ENCODE measurements at places on chromosomes 5 and 9.

DNA sequence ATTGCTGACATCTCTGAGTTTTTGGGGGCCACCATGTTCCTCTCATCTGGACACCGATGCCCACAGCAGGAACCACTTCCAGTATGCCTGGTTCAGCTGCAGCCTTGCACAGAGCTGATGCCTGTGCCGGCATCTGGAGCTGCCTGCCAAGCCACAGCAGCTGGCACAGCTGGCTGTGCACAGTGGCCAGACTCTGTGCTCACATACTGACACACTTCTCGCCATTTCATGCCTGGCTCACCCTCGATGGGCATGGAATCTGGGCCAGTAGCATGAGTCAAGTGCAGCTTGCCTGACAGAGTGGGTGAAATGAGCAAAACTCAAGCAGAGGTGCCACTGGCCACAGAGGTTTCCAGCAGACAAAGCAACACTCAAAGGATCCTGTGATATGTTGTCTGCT lies 863.4 kb downstream of the DNAH5 start:
- DNase-seq, result no peak

DNA sequence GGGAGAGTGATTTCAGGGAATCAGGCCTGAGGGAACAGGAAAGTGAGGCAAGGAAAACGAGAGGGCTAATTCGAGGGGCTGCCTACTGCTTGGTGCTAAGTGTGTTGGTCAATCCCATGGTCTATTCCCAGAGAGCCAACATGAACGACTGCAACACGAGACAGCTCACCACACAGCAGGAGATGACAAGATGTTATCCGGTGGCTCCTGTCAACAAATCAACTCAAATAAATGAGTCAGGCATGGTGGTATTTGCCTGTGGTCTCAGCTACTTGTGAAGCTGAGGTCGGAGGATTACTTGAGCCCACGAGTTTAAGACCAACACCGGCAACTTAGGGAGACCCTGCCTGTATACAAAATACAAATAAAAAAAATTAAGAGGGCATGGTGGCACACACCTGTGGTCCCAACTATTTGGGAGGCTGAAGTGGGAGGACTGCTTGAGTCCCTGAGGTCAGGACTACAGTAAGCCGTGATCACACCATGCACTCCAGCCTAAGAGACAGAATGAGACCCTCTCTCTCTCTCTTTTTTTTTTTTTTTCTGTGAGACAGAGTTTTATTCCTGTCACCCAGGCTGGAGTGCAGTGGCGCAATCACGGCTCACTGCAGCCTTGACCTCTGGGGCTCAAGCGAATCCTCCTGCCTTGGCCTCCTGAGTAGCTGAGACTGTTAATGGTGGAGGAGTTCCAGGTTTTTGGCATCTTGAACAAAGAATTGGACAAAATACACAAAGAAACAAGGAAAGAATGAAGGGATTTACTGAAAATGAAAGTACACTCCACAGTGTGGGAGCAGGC lies 9.0 kb upstream of the FAF2 start:
- DNase-seq, result peak; percentile 96

DNA sequence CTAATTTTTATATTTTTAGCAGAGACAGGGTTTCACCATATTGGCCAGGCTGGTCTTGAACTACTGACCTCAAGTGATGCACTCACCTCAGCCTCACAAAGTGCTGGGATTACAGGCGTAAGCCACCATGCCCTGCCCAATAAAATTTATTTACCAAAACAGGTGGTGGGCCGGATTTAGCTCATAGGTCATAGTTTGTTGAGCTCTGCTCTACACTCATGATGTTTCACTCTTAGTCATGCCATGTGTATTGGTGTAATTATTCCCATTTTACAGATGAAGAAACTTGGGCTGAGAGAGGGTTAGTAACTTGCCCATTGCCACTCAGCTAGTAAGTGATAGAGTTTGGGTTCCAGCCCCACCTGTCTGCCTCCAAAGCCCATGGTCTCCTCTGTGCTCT lies 93.1 kb upstream of the WWC1 start:
- no peak for DNase-seq

- peak; percentile 55 for DNase-seq
Measured at GRCh38 chr9:92141144-92142129, 26.2 kb upstream of the SPTLC1 start.

DNA sequence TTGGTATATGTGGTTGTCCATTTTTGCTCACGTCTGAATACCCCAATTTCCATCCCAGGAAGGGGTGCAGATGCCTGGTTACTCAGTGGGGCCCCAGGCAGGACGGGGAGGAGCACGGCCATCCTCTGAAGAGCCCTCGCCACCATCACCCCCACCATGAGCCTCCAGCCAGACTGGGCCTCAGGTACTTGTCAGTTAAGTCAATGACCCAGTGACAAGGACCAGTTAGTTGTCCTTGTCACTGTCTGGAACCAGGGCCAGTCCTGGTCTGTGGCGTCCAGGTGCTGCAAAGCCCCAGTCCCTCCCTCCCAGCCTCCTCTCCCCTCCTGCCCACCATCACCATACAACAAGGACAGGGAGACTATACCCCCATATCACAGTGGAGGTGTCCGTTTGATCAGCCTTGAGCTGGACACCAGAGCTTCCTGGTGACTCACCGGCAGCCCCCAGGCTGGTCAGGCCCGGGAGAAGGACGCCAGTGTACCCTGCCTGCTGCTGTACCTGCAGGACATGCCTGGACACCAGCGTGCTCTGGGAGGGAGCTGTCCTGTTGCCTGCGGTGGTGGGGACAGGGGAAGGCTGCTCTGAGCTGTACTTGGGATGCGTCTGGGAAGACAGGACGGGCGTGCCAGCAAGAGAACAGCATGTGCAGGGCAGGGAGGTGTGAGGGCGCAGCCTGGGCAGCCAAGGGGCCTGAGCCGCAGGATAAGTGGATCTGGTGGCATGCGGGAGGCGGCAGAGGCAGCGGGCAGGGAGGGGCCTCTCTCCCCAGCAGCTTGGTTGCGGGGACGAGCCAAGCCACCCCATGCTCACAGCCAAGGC lies 32.6 kb upstream of the TTLL11 start:
- peak; percentile 22 for DNase-seq

DNA sequence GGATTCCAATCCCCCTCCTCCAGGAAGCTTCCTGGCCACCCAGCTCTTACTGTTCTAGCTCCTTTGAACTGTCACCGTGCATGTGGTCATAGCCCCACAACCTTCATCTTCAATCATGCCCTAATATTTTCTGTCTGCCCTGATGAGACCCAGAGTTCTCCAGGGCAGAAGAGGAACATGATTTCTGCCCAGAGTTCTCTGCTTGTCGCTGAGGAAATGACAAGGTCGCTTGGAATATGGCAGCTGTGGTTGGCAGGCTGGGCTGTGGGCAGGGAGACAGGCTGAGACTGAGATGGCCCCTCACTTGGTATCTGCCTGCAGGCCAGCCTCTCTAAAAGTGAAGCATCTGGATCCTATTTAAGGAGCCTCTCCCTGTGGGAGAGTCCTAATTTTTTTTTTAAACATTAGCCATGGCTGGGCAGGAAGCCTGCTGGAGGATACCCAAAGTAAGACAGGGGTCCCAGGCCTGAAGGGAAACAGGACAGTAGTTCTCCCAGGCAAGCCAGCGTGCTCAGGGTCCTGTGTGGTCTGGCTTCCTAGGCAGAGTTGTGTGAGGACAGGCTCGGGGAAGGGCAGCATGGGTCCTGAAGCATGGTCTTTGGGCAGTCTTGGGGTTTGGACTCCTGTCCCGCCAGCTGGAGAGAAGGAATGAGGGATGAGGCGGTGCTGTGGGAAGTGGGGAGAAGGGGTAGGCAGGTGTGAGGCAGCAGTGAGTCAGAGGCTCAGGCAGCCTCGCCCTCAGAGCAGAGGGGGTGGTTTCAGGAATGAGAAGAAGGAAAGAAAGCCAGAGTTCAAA lies 242.1 kb downstream of the FSTL4 start:
- no peak for DNase-seq

DNA sequence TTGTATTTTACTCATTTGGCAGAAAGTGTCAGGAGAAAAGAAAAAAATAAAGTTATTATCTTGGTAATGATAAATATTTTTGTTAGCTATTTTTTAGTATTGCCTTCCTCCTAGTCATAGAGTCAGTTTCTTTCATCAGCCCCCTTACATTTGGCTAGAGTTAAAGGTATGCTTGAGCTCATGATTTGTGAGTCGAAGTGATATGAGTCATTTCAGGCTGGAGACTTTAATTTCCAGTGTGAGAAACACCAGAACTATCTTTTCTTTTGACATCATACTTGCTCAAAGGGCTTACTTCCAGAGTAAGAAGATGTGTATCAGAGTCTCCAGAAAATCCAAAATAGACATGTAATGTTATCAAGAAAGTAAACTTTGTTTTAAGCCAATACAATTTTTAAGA lies 746.7 kb upstream of the TYRP1 start:
- DNase-seq, result peak; percentile 1

- DNase-seq, result no peak
Measured at GRCh38 chr5:152226191-152226590, 178.9 kb downstream of the NMUR2 start.

GRCh38 chr5:56479696-56480077 lies 246.6 kb upstream of the ANKRD55 start:
- DNase-seq, result no peak

GRCh38 chr5:60148366-60148765 lies 254.8 kb upstream of the PDE4D start:
- DNase-seq, result peak; percentile 73

GRCh38 chr5:178287791-178288105 lies 55.1 kb upstream of the PHYKPL start:
- DNase-seq, result no peak

DNA sequence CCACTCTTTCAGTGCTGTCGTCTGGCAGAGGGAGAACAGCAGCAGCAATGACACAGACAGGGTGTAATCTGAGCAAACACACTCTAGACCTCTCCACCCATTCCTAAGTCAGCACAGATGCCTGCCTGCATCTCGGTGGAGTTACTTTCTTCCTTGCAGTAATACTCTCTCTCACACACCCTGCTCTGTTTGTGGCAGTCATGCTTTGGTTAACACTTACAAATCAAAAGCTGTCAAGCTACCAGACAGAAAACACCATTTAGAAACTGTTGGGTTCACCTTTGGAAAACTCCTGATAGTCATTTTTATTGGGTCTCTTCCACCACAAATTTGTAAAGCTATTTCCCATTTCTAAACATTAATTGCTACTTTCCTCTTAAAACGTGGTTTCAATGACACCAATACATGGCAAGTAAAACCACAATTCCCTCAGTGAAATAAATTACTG lies 27.3 kb downstream of the LHFPL2 start:
- DNase-seq, result peak; percentile 58

DNA sequence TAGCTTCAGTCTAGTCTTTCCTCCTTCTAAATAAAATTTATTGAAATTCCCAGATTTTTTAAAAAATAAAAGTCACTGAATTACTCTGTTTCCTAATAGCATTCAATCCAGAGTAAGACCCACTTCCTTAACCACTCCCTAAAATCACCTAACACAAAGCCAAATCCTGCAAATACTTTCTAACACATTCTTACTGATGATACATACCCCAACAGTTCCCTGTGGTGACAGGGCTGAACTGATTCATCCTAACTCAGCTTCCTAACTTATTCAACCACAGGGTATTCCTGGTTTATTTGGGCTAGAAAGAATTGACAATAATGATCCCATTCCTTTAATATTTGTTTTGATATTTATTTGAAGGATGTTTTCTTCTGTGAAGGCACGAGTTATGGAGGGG lies 40.7 kb upstream of the ZNF300 start:
- DNase-seq, result peak; percentile 31

- peak; percentile 99 for DNase-seq
Measured at GRCh38 chr9:21836437-21837161, 34.2 kb downstream of the MTAP start.

GRCh38 chr9:83708515-83709158 lies 879 bp upstream of the UBQLN1 start:
- peak; percentile 65 for DNase-seq

DNA sequence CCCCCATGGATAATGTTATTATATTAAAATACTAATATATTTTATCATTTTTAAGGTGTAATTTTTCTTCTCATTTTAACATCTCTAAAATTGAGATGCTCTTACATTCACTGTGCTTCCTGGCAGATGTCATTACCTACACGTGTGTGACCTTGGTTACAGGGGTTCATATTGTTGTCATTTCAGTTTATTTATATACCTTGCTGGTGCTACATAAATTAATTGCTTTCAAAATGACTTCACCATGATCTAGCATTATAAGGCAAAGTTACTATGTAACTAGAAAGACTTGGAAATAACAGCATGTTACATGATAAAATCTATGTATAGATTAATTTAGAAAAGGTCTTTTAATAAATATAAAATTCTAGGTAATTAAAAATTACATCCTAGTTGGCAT lies 60.9 kb downstream of the ARHGEF28 start:
- no peak for DNase-seq

DNA sequence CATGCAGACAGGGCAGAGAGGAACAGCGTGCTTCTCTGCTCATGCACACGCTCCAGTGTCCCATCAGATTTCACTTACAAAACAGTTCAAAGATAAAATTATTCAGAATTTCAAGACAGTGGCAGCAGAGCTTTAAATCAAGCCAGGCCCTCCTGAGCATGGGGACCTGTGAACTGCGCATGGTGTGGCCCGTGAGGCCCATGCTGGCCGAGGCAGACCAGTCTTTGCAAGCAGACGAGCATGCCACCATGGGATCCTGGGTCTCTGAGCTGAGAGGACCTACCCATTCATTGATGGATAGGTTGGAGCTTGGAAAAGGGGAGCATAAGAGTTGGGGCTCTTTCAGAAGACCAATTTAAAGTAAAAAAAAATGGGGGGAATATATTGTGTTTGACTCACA lies 35.0 kb upstream of the SAP30L start:
- DNase-seq, result no peak

GRCh38 chr5:37721447-37721871 lies 118.4 kb downstream of the GDNF start:
- peak; percentile 85 for DNase-seq

GRCh38 chr9:116639251-116639741 lies 47.8 kb upstream of the TRIM32 start:
- peak; percentile 20 for DNase-seq

GRCh38 chr9:88775559-88775958 lies 215.7 kb upstream of the S1PR3 start:
- peak; percentile 68 for DNase-seq

GRCh38 chr5:68114378-68115040 lies 101.0 kb upstream of the PIK3R1 start:
- peak; percentile 89 for DNase-seq

GRCh38 chr9:118038713-118039112 lies 334.5 kb downstream of the TLR4 start:
- no peak for DNase-seq

DNA sequence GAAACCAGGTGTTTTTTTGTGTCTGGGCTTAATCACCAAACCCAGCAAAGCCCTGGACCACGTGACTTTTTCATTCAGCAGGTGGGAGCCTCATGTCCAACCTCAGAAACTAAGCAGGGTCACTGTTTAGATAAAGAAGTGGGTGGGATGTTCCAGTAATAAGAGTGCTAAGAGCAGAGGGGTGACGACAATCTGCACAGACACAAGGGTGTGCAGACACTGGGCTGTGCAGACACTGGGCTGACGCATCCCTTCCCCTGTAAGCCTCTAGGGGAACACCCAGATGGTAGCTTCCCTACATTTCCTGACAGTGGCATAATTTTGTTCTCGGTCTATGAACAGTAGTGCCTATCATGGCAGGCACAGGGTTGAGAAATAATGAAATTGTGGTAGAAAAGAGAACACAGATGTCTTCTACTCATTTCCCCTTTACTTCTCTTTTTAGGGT lies 85.1 kb downstream of the SAXO1 start:
- DNase-seq, result no peak

All from iris pigment epithelial cell (primary cell).